NCI-H226 (cell line): ENCODE measurements at places on chromosomes 7 and 10.
A peak's percentile ranks its signal among the peaks of the same experiment; 100 is the strongest.

DNA sequence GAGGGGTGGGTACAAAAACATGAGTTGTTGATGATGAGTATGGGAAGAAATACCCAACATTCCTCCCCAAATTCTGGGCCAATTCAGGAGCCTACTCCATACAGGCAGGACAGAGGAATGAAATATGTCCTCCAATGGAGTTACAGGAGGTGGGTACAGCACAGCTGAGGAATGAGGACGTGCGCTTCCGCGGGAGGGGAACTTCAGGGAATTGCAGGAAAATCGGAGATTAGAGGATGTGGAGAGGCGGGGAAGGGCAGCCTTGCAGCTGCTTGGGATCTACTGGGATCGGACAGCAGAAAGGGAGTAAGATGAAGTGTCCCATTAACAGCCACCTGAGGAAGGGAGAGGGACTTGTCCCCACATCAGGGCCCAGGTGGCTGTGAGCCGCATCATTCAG, 50.2 kb downstream of the PDIA4 start:
- no peak for DNase-seq

GRCh38 chr10:58691528-58691927, 178.9 kb downstream of the BICC1 start:
- no peak for DNase-seq

- DNase-seq, result no peak
These were observed 20.3 kb upstream of the PPIA start for GRCh38 chr7:44776211-44776610.

- no peak for DNase-seq
These were observed 121.4 kb downstream of the PAXIP1 start for GRCh38 chr7:154881526-154881925.

DNA sequence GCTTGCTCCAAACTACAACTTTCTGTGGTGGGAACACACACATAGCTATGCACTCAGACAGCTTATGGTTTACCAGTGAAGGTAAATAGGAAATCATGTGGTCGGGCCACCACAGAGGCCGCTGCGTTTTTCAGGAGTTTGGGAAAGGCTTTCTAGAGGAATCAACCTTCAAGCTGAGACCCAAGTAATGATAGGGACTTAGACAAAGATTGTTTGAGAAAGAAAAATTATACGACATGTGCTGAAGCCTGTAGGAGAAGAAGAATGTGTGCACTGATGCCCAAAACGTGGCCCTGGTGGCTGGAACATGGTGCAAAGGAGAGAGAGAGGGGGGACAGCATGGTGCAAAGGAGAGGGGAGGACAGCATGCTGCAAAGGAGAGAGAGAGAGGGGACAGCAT, 61.2 kb upstream of the VIPR2 start:
- DNase-seq, result no peak

DNA sequence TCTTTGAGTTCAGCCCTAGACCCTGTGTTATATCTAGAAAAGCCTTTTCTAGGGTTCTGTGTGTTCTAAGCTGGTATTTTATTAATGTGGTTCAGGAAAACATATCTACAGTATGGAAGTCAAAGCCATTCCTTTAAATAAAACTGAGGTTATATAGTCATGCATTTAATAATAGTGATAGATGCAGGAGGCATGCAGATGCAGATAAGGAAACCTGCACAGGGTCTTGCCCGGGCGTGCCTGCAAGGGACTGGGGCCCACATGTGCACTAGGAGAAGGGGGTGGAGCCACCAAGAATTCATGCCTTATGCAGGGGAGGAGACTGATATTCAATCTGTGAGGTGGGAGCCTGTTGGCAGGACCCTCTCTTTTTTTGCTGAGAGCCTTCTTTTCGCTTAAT, 171.5 kb downstream of the PRPF18 start:
- DNase-seq, result peak; percentile 87

- no peak for DNase-seq
These were observed 7.6 kb upstream of the FAM180A start for GRCh38 chr7:135756191-135756590.

GRCh38 chr7:122033641-122034040, 110.4 kb downstream of the AASS start:
- DNase-seq, result no peak

GRCh38 chr7:2959828-2960599, 83.7 kb downstream of the CARD11 start:
- DNase-seq, result no peak

DNA sequence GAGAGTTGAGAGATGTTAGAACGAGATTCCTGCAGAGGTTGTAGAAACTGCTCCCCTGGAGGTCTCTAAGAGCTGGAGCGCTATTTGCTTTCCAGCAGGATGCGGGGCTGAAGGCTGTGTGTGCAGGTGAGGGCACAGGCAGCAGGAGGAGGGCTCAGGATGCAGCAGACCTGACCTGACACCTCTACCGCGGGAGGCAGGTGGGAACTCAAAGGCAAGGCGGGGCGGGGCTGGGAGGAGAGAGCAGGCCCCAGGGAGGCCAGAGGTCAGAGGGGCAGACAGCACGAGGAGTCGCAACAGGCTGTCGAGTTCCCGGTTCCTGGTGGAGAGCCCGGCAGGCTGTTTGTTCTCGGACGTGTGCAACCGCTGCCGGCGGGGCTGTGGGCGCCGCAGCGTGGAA, 7.9 kb upstream of the CRTAC1 start:
- no peak for DNase-seq

DNA sequence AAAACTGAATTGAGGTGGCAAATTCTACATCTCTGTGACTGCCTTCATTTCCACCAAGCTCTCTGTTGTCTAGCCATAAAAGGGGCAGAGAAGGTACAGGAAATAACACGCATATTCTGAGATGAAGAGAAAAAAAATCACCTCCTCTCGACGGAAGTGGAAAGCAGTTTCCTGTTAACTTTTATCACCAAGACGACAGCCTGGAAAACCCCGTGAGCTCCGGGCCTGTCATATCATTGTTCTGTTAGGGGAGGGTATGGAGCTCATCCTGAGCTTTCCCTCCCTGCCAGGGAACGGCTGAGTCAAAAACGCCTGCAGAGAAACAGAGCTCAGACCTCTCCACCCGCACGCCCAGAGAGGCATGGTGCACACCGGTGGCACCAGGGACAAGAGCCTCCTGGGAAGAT, 200.3 kb downstream of the PRPF18 start:
- peak; percentile 96 for DNase-seq

- no peak for DNase-seq
These were observed 3.9 kb downstream of the CLDN4 start for GRCh38 chr7:73834626-73835191.

- DNase-seq, result no peak
These were observed 150.4 kb downstream of the WDR37 start for GRCh38 chr10:1206601-1207000.

- no peak for DNase-seq
These were observed 368.4 kb upstream of the ZMIZ1 start for GRCh38 chr10:78700413-78700812.

DNA sequence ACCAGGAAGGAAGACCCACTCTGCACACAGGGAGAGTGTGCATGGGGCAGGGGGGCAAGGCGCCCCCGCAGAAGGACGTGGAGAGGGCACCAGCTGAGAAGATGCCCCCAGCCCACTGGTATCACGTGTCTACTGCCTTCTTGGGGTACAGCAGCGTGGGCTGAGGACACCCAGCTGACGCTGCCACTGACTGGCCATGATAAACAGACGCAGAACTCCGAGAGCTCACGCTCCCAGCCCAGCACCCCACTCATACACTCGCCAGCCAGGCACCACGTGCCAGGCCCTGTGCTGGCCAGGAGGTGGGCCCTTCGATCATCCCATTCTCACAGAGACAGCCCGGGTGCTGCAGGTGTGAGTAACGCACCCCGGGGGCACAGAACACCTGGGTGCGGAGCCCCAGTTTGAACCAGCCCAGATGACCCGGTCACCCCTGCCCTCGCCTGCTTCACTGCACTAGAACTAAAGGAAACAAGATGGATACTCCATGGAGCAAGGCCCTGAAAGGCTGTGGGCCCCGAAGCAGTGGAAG, 199.8 kb downstream of the MAD1L1 start:
- DNase-seq, result no peak

GRCh38 chr10:26721561-26721960, 24.1 kb downstream of the PDSS1 start:
- no peak for DNase-seq

- peak; percentile 33 for DNase-seq
These were observed 85.0 kb upstream of the KIF5B start for GRCh38 chr10:32141018-32141807.

- no peak for DNase-seq
These were observed 14.6 kb downstream of the ZNF3 start for GRCh38 chr7:100066953-100067352.

DNA sequence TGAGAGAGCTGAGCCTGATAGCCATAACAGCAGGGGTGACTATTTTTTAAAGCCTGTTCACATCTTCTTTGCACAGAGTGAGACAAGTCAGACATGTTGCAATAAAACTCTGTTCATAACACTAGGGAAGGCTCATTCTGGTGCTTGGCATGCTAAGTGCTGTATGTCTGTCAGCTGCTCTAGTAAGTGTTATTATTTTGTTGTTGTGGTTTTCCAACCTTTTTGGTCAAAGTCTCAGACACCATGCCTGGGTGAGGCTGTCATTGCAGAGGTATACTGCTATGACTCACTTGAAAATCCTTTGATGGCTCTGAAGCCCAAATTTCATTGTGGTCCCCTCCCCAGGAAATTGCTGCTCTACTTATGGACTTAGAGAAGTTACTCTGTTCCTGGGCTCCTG, 129.7 kb downstream of the ADRA2A start:
- no peak for DNase-seq

- DNase-seq, result no peak
These were observed 105.8 kb downstream of the EXOC4 start for GRCh38 chr7:133358708-133359107.

DNA sequence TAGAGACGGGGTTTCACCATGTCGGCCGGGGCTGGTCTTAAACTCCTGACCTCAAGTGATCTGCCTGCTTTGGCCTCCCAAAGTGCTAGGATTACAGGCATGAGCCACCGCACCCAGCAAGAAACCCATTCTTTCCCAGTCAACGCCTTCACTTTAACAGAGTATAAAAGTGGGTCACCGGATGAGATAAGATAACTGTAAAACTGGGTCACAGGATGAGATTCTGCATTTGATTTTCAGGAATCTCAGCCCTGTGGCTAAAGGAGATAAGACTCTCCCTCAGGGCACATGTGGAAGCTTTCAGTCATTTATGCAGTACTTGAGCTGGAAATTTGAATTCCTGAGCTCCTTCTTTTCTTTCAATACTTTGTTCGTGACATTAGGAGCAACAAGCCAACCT, 70.8 kb downstream of the LRRC17 start:
- DNase-seq, result peak; percentile 63

DNA sequence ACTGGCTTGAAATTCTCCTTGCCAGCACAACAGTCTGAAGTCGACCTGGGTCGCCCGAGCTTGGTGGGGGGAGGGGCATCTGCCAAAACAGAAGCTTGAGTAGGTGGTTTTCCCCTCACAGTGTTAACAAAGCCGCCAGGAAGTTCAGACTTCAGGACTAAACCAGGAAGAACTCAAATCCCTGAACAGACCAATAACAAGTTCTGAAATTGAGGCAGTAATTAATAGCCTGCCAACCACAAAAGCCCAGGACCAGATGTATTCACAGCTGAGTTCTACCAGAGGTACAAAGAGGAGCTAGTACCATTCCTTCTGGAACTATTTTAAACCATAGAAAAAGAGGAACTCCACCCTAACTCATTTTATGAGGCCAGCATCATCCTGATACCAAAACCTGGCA, 45.3 kb downstream of the LRRC72 start:
- DNase-seq, result no peak

GRCh38 chr10:68315582-68315981, 16.3 kb upstream of the HNRNPH3 start:
- DNase-seq, result no peak

DNA sequence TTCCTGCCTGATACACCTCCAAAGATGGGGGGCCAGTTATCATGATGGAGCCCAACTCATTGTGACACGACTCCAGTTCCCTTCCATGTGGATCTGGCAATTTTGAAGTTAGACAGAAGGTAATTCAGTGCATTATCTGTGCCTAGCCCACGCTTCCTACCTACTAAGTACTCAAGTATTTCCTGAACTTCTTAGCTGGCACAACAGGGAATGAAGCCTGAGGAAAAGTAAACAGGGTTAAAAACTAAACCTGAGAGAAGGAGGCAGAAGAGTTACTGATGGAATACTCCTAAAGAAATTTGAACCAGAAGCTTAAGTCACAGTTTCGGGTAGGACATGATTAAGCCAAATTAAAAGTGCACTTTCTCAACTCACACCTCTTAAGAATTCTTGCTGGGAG, 1.1 kb upstream of the SEC31B start:
- DNase-seq, result peak; percentile 76

DNA sequence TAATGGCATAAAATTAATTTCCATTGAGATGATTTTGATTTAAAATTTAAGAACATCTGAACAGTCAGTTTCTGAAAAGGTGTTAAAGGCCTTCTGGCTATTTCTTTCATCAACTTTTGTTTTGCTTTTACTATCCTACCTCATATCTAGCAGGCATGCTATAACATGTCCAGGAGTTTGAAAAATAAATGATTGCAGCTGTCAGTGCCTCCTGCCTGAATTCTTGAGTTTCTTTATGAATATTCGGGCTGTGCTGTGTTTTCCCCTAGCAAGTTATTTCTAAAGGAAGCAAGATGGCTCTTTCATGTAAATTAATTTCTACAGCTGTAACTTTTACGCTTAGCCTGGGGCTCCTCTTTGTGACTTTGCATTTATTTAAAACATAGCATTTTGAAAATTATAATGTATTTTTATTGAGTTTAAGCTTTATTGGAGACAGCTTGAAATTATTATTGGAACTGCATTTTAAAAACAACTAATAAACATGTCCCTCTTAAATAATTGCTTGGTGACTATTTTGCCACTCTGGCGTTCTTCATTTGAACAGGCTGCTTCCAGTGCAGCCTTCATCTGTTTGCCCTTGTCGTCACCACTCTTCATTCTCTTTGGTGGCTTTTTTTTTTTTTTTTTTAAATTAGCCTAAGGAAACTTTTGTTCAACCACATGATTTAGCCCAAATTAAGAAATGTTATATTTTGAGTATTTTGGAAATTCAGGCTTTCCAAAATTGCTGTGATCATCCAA, 1083.4 kb upstream of the LRRN3 start:
- DNase-seq, result no peak

GRCh38 chr7:113197274-113197673, 78.9 kb upstream of the SMIM30 start:
- peak; percentile 37 for DNase-seq

GRCh38 chr10:118810796-118811505, 56.2 kb upstream of the CACUL1 start:
- no peak for DNase-seq

GRCh38 chr7:101218236-101219125, 516 bp downstream of the ZNHIT1 start:
- no peak for DNase-seq

- no peak for DNase-seq
These were observed 272.2 kb downstream of the TCF7L2 start for GRCh38 chr10:113222207-113222606.

- DNase-seq, result no peak
These were observed 126.0 kb upstream of the BTBD16 start for GRCh38 chr10:122145113-122145512.

GRCh38 chr7:98807068-98808048, 62.5 kb downstream of the TMEM130 start:
- DNase-seq, result no peak

DNA sequence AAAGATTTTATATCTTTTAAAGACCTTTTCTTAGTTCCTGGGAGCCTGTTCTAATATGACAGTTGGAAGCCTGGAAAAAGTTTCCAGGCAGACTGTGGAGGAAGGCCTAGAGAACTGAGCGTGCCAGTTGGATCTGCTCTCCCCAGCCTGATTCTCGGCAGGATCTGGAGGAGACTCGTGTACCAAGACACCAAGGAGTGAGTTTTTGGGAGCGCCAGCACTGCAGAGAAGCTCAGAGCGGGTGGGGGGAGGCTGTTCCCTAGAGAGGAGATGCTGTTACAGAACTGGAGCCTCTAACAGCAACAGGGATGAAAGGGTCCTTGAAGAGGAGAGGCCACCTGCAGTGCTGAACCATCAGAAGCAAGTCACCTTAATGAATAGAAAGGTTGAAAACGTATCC, 52.9 kb downstream of the LYZL2 start:
- no peak for DNase-seq
